ENCODE measurements at places on chromosomes 1 and 21. TPM values are rescaled to one million over a fixed set of nuclear protein-coding genes. Genes with fewer than 3 reads are reported as not detected.
A peak's percentile ranks its signal among the peaks of the same experiment; 100 is the strongest.

Gene OR11L1
- not detected for total RNA-seq

Gene DNASE2B
- total RNA-seq = not detected

Gene FCRL4
- total RNA-seq = not detected

Gene CA6
- total RNA-seq = not detected

Gene EPS8L3
- 0.32 TPM for total RNA-seq

Gene KRTAP19-1
- total RNA-seq = not detected

Gene HENMT1
- total RNA-seq = 1.8 TPM

Gene LCE1A
- not detected for total RNA-seq

Gene LCE1F
- total RNA-seq = not detected

Gene HYI
- 22.3 TPM for total RNA-seq

Gene DENND2C
- total RNA-seq = 3.8 TPM

DNA sequence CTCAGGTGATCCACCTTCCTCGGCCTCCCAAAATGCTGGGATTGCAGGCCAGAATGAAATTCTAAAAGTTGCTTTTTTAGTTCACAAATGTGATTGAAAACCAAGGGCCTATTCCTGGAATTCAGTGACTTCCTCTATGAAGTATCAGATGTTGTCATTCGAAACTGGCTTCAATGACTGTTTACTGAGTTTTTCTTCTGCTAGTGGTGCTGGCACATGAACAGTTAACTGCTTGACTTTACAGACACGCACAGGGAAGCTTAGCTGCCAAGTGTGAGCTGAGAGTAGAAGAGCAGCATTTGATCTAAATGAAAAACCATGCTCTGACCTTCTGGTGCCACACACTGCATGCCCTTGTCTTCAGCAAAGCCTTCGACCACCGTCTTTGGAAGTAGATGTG lies 32.8 kb upstream of the AJAP1 start:
- DNase-seq = no peak
- no peak overlapping the region for H3K4me3 ChIP-seq
- no peaks in the 10 kb centered on the region for H3K4me1 ChIP-seq
- no peaks in the 10 kb centered on the region for H3K36me3 ChIP-seq
- H3K27ac ChIP-seq = no peak overlapping the region
- no peaks in the 10 kb centered on the region for H3K27me3 ChIP-seq

DNA sequence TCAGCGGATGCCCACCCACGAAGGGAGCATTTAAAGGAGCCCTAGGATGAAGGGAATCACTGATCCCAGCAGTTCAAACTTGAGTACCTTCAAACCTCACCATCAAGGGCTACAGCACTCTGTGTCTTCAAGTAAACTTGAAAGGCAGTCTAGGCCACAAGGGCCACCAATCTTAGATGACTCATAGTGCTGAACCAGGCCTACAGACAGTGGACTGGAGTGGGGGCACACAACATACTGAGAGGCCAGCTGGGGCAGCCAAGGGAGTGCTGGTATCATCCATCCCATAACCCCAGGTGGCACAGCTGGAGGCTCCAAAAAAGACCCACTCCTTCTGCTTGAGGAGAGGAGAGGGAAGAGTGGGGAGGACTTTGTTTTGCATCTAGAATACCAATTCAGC lies 345.4 kb downstream of the DUSP10 start:
- H3K4me1 ChIP-seq = no peaks in the 10 kb centered on the region
- H3K27ac ChIP-seq = no peak overlapping the region
- no peak overlapping the region for H3K4me3 ChIP-seq
- DNase-seq = no peak

- DNase-seq = peak; percentile 61
- no peaks in the 10 kb centered on the region for H3K27me3 ChIP-seq
- H3K4me3 ChIP-seq = no peak overlapping the region
- H3K4me1 ChIP-seq = peaks cover 12% of the 10 kb centered on the region
These were observed 32.1 kb upstream of the KCNE1 start for GRCh38 chr21:34544032-34544496.

DNA sequence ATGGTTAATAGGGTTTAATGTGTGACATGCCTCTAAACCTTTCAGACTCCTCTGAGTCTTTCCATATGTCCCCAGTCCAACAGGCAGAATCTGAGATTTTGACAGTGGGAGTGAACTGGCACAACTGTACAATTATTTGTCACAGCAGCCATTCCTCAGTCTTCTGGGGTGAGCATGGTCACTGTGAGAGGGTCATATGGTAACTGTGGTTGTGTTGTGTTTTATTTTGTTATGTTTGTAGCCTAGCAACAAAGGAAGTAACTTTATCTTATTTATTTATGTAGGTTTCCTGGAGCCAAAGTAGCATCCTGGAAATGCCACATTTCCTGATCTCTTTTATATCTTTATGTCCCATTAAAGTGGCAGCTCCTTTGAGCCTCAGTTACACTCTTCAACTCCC lies 1067.9 kb downstream of the TTLL7 start:
- no peaks in the 10 kb centered on the region for H3K4me1 ChIP-seq
- no peaks in the 10 kb centered on the region for H3K36me3 ChIP-seq
- no peak overlapping the region for H3K4me3 ChIP-seq

DNA sequence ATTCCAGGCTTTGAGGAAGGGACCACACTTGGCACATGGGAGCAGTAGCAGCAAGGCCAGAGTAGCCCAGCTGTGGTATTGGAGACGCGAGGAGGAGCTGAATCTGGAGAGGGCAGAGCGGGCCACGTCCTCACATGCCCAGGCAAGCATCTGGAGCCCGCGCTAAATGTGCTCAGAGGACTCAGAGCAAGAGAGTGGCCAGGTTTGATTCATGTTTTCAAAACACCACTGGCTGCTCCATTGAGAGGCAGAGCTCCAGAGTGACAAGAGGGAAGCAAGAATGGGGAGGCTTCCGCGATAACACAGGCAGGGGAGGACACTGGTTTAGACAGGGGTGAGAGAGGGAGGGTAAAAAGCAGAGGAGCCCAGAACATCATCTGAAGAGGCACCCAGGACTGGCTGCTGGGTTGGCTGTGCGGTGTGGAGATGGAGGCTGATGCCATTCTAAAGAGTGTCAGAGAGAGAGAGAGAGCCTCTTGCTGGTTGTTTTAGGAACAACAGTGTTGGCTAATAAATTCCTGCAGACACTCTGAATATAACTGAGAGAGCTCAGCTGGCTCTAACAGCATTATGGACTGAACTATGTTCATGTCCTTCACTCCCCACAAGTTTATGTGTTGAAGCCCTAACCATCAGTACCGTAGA lies 32.3 kb downstream of the RCAN1 start:
- peak; percentile 52 for DNase-seq
- no peaks in the 10 kb centered on the region for H3K27me3 ChIP-seq
- H3K27ac ChIP-seq = no peak overlapping the region
- no peaks in the 10 kb centered on the region for H3K36me3 ChIP-seq
- peaks cover 54% of the 10 kb centered on the region for H3K4me1 ChIP-seq

DNA sequence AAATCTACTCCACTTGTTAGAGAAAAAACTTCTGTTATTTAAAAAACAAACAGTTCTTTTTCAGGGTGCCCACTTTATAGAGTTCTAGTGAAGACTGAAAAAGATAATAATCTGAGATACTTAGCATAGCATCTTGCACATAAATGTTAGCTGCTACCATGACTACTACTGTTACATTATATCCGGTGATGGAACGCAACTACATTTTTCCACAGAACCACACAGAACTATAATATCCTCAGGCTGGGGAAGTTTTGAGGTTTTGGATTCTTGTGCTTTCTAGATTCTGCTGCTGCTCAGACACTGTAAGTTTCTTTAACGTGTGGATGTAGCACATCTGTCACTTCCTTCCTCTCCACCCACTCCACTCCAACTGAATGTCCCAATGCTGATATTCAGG lies 110.3 kb downstream of the PTPN14 start:
- H3K4me1 ChIP-seq = peaks cover 43% of the 10 kb centered on the region
- no peaks in the 10 kb centered on the region for H3K36me3 ChIP-seq
- peak overlapping the region; percentile 75 for H3K27ac ChIP-seq
- DNase-seq = no peak

- no peaks in the 10 kb centered on the region for H3K4me1 ChIP-seq
- DNase-seq = no peak
- peaks cover 7% of the 10 kb centered on the region for H3K36me3 ChIP-seq
- no peaks in the 10 kb centered on the region for H3K27me3 ChIP-seq
- H3K4me3 ChIP-seq = no peak overlapping the region
- no peak overlapping the region for H3K27ac ChIP-seq
These were observed 11.1 kb downstream of the NOC2L start for GRCh38 chr1:947958-948357.

DNA sequence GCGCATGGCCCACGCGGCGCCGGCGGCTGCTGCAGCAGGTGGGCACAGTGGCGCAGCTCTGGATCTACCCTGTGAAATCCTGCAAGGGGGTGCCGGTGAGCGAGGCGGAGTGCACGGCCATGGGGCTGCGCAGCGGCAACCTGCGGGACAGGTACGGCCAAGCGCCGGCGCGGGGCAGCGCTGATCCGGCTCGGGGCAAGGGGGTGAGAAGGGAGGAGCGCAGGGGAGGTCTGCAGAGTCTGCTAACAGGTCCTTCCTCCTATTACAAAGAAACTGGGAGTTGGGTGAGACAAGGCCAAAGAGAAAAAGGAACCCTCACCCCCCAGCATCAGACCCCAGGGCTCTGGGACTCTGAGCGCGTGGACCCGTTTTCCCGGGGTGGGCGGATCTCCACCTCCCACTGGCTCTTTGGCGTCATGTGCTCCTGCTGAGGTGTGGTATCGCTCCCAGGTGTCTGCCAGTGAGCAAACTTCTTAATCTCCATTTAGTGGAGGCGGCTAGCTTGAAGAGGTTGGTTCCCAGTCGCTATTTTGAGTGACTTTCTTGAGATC lies 431 bp downstream of the MTARC1 start:
- no peak for DNase-seq
- H3K4me3 ChIP-seq = peak overlapping the region; percentile 57
- no peaks in the 10 kb centered on the region for H3K27me3 ChIP-seq
- no peaks in the 10 kb centered on the region for H3K36me3 ChIP-seq

GRCh38 chr1:35334485-35334884 lies 66.0 kb downstream of the ZMYM4 start:
- DNase-seq = no peak
- no peaks in the 10 kb centered on the region for H3K4me1 ChIP-seq
- no peaks in the 10 kb centered on the region for H3K27me3 ChIP-seq
- H3K4me3 ChIP-seq = no peak overlapping the region

DNA sequence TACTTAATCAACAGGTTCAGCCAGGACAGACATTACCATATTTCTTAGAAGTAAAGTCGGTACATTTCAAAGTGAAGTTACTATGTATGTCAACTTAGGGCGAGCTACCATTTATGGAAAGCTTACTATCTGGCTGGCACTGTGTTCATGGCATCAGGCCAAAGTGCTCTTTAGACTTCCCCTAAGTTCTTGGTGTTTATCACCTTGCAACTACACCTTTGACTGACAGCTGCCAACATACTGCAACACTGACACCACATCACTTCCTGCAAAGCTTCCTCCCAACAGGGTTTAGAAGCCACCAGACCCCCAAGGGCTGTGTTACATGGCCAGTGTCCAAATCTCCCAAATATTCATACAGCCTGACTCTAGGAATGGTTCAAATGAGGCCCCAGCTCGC lies 61.0 kb downstream of the TIAM1 start:
- H3K27ac ChIP-seq = no peak overlapping the region
- H3K36me3 ChIP-seq = no peaks in the 10 kb centered on the region
- H3K4me1 ChIP-seq = peaks cover 7% of the 10 kb centered on the region
- H3K27me3 ChIP-seq = no peaks in the 10 kb centered on the region
- H3K4me3 ChIP-seq = no peak overlapping the region

GRCh38 chr1:201711811-201712210 lies 117.1 kb upstream of the IPO9 start:
- peaks cover 51% of the 10 kb centered on the region for H3K4me1 ChIP-seq
- H3K27ac ChIP-seq = peak overlapping the region; percentile 91
- no peaks in the 10 kb centered on the region for H3K27me3 ChIP-seq
- H3K36me3 ChIP-seq = no peaks in the 10 kb centered on the region

- H3K4me1 ChIP-seq = no peaks in the 10 kb centered on the region
- DNase-seq = no peak
- H3K4me3 ChIP-seq = no peak overlapping the region
- H3K36me3 ChIP-seq = no peaks in the 10 kb centered on the region
- peaks cover 25% of the 10 kb centered on the region for H3K27me3 ChIP-seq
These were observed 1.3 kb downstream of the FOXE3 start for GRCh38 chr1:47417170-47418044.

DNA sequence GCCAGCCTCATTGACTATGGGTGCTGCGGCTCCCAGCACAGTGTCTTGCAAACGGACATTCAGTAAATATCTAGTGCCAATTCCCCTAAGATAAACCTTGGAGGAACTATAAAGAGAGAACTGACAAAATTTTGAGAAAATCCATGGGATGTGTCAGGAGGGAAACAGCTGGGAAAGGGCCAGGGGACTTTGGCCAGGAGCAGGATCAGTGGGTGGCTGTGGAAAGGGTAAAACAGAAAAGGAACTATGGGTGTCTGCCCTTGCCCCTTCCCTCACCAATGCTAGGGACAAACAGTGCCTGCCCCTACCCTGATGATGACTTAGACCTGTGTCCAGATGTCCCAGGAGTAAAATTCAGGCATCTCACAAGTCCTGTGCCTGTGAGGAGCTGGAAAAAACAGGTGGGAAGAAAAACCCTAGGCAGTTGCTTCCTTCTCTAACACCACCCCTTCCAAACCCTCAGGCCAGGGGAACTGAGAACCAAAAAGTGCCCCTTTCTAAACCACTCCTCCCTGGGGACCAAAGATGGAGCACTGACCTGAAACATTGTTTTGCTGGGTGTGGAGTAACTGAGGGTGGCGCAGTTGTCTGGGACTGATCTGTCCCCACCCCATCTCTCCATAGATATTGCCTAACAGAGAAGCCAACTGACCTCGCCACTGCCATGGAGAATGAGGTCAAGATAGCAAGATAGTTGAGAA lies 22.1 kb upstream of the IFNAR2 start:
- no peaks in the 10 kb centered on the region for H3K36me3 ChIP-seq
- no peak for DNase-seq
- H3K4me3 ChIP-seq = no peak overlapping the region
- no peaks in the 10 kb centered on the region for H3K27me3 ChIP-seq
- H3K4me1 ChIP-seq = peaks cover 10% of the 10 kb centered on the region
- H3K27ac ChIP-seq = no peak overlapping the region

DNA sequence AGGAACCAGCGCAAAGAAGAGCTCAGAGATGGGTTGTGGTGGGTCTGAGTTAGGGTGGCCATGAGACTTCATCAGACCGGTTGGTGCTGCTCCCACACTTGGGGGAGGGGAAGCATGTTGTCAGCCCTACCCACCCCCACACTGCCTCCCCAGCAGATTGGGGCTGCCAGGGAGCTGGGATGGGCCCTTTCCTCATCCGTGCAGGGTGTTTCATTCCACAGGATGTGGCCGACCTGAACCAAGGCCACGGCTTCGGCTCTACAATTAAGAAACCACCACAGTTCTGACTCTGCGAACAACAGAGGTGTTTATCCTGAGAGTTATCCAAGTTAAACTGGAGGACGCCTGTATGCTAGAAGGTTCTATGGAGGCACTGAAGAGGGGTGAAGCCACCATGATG lies 171.2 kb downstream of the ETS2 start:
- no peaks in the 10 kb centered on the region for H3K36me3 ChIP-seq
- no peak overlapping the region for H3K4me3 ChIP-seq
- no peaks in the 10 kb centered on the region for H3K4me1 ChIP-seq
- no peak overlapping the region for H3K27ac ChIP-seq
